Smooth muscle cell of trachea (primary cell): ENCODE measurements at places on chromosomes 6 and 20. TPM values are rescaled to one million over a fixed set of nuclear protein-coding genes. Genes with fewer than 3 reads are reported as not detected.

Gene CST4
- total RNA-seq, result not detected in 2 replicates

Gene PIGU
- total RNA-seq, result 6.6 and 8.0 TPM in 2 replicates

Gene GHRH
- not detected in 2 replicates for total RNA-seq

Gene TOX2
- 3.5 TPM in 2 replicates for total RNA-seq

Gene TSPO2
- total RNA-seq, result not detected in 2 replicates

Gene LST1
- not detected in 2 replicates for total RNA-seq

Gene SPATS1
- total RNA-seq, result not detected in 2 replicates

Gene SLC22A1
- total RNA-seq, result 0.44 and 1.3 TPM in 2 replicates

Gene CRISP1
- total RNA-seq, result not detected in 2 replicates

Gene SCP2D1
- not detected in 2 replicates for total RNA-seq

Gene CDH26
- total RNA-seq, result 0.50 TPM in 1 of 2 replicates, not detected in the other

Gene SULF2
- total RNA-seq, result 0.29 and 11.7 TPM in 2 replicates

Gene RUNX2
- total RNA-seq, result 2.2 and 4.5 TPM in 2 replicates

Gene SLC35F1
- under 0.01 TPM in 1 of 2 replicates, not detected in the other for total RNA-seq

Gene RNF39
- under 0.01 TPM in 1 of 2 replicates, not detected in the other for total RNA-seq

Gene GABRR1
- not detected in 2 replicates for total RNA-seq
